Fibroblast of the aortic adventitia (primary cell): ENCODE measurements at places on chromosomes 2 and 18. TPM values are rescaled to one million over a fixed set of nuclear protein-coding genes. Genes with fewer than 3 reads are reported as not detected.

The VIL1 gene
- total RNA-seq: not detected in 2 replicates

The CENPA gene
- total RNA-seq: 9.2 TPM in 1 of 2 replicates, not detected in the other

The CCBE1 gene
- total RNA-seq: 16.2 and 35.3 TPM in 2 replicates

The PHLPP1 gene
- total RNA-seq: 7.2 and 14.1 TPM in 2 replicates

The CASP10 gene
- total RNA-seq: 4.8 and 9.1 TPM in 2 replicates

The RAB17 gene
- total RNA-seq: 0.54 and 3.5 TPM in 2 replicates

The PIAS2 gene
- 36.4 and 38.5 TPM in 2 replicates for total RNA-seq

The IL1R2 gene
- total RNA-seq: 0.57 and 0.81 TPM in 2 replicates
